ENCODE measurements at places on chromosomes 12 and 14.

DNA sequence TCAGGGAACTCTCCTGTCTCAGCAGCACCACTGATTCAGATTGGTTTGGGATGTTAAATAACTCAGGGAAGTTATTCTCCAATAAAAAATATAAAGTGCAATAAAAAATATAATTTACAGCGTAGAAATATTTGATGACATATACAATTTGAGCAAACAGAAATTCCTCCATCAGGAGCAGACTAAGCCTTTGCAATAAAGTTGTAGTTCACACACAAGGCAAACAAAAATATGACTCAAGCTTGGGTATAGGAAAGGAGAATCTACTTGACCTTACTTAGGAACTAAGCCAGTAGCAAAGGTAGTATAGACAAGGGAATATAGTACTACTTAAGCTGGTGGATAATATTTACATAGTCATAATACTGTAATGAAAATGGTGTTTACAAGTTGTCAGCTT, 264.1 kb downstream of the KIF21A start:
- DNase-seq = no peak

DNA sequence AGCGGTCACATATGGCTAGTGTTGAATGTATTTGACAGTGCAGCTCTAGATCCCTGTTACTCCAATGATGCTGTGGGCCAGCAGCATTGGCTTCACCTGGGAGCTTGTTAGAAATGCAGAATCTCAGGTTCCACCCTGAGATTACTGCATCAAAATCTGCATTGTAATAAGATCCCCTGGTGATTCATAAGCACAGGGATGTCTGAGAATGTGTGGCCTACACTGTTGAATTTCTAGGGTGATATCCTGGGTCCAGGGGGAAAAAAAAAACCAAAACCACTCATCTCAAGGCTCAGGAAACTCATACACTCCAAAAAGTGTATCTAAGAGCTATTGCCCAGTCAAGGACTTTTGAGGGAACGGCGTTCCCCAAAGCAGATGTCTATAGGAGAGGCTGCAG, 196.8 kb downstream of the PPM1H start:
- no peak for DNase-seq

DNA sequence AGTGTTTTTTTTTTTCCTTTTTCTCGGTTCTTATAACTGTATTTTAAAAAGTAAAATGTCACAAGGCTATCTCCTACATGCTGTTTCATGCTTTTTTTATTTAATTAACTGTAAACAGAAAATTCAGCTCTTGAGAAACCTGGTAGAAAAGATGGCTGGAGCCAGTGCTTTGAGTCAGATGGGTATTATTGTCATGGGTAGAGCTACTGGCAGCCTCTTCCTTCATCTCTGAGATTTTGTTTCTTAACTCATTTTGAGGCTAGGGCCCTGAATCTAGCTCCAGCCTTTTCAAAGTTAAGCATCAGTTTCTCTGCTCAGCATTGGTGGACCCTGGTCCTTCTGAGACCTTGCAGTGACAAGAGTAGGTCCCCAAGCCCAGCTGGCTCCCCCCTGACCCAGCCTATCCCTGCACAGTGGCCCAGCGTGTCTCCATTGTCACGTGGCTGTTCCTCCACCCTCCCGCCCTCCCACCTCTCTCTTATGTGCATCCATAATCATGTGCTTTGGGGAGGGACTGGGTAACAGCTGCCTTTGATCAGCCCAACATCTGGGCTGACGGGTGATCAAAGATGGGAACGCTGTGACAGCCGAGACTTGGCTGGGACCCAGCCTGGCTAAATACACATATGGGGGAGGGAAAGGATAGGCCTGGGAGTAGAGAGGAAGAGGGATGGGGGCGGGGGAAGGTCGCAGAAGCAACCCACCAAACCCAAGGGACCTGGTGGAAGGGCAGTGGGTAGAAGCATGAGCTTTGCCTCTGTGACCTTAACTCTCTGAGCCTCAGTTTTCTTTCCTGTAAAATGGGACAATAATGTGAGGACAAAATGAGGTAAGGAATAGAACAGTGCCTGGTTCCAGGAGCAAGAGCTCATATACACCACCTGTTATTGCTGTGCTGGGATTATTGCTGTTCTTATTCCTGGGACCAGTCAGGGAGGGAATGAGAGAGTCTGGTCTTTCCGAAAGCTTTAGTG, 24.4 kb upstream of the RBM19 start:
- peak; percentile 72 for DNase-seq

GRCh38 chr12:96044943-96045290, 9.5 kb upstream of the LTA4H start:
- no peak for DNase-seq

DNA sequence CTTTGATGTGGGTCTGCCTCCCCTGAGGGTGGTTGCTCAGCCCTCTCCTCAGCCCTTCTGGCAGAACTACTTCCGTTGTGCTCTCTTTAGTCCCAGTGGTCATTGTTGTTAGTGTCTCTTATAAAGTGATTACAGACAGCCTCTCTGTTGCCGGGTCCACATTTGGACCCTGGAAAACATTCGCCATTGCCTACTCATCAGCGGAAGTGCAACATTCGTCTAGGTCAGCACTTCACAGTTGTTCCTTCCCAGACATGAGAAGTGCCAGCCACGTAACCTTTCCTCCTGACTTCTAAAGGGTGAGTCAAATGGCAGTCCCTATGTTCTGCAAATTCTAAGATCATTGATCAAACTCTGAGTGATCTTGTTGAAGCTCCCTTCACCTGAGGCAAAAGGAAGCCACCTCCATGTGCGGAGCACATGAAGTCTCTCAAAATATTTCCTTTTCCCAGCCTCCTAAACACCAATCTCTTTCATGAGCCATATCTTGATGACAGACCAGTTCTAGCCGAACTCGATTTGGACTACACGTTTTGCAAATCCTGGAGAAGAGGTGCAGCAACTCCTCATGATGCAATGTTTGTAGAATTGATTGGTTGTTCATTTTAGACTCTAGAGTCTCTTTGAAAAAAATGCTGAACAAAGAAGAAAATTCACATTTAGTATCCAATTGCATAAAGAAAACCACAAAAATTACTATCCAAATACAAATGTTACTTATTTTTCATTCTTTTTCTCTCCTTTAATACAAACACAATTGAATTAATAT, 163.8 kb downstream of the RPL10L start:
- DNase-seq = no peak

DNA sequence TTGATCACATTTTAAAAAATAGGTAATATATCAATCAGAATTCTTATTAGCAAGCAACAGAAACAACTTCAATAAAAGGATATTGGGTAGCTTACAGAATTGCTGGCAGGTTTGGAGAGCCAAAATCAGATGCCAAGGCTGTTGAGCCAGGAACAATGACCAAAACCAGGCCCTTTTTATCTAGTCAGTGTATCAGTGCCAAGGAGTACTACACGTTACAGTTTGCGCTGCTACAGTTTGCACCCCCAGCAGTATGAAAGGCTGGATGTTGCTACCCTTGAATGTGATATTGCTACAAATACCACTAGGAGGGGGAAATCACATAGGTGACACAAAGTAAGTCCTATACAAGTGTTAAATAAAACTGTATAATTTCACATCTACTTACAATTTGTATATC, 19.3 kb downstream of the CGRRF1 start:
- no peak for DNase-seq

DNA sequence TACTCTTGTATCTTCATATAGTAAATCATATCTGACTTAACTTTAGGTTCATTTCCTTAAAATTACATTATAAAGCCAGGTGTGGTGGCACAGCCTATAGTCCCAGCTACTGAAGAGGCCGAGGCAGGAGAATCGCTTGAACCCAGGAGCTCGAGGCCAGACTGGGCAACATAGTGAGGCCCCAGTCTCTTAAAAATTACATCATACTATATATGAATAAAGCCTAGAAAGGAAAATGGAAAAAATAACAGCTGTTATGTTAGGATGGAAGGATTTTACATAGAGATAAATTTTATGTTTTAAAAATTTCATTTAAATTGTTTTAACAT, 4.2 kb downstream of the HECTD1 start:
- DNase-seq = no peak

- no peak for DNase-seq
Measured at GRCh38 chr14:20614038-20614840, 23.1 kb upstream of the RNASE12 start.

DNA sequence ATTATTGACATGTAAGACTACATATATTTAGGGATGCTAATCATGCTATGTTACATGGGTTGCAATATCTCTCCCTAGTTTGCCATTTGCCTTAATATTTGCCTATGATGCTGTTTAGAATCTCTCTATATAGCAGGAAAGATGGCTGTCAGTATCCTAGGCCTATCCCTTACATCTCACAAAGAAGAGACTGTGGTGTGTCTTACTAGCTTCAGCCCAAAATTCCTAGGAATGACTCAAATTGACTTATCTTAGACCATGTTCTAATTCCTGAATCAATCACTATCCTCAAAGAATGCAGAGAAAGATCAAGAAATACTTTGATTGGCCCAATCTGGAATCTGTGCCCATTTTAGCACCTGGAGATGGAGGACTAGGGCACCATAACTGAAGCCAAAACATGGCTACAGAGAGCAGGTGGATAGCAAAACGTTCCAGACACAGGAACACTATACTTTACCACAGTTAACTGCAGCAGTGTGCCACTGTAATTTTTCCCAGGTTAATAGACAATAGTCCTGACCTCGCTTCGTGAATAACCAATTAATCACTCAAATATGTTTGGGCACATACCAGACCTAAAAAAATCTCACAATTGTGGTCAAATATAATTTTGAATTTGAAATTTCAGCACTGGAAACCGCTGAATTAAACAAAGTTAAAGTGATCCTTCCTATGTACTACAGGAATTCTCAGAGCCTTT, 32.7 kb upstream of the GLIPR1 start:
- DNase-seq = no peak

DNA sequence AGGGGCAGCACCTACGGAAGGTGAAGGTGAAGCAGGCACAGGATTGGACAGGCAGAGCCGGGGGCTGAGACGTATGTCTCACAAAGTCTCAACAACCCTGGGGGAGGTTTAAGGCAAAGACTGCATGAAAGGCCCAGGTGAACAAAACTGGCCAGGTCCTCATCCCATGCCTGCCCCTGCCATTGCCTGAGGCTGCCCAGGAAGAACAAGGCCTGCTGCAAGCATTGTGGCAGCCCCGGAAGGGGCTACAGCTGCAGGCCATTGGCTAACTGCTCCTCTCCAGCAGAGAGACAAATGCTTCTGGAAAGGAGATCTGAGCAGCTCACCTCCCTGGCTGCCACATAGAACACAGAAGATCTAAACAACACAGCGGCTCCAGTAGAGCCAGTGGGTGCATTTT, 20.4 kb upstream of the TMEM179 start:
- no peak for DNase-seq

- peak; percentile 68 for DNase-seq
Measured at GRCh38 chr12:94841177-94841576, 162.3 kb downstream of the NDUFA12 start.

Measured in right lung (tissue), 10 donors.